ENCODE measurements at places on chromosomes 16 and 17. TPM values are rescaled to one million over a fixed set of nuclear protein-coding genes. Genes with fewer than 3 reads are reported as not detected.

HS3ST3A1 gene
- total RNA-seq, result 0.05 TPM

KCTD11 gene
- total RNA-seq, result 2.6 TPM

C16orf54 gene
- not detected for total RNA-seq

TBKBP1 gene
- total RNA-seq, result 20.2 TPM

DNAAF1 gene
- total RNA-seq, result under 0.01 TPM

FOXF1 gene
- total RNA-seq, result 0.14 TPM

DNA sequence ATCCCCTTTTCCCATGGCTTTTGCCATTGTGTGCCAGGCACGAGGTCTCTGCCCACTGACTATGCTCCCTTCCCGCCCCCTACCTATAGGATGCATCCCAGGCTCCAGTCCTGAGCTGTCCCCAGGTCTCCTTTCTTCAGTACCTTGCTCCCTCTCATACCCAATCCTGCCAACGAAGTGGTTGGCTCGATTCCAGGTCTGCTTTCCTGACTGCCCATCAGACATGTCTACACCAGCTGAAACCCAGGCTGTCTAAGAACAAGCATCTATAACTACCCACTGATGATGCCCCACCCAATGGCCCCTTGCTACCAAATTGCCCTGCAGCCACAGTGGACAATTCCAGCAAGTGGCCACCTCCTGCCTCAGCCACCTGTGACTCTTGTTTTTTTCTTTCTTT, 479.1 kb downstream of the SOX9 start:
- no peak for DNase-seq

GRCh38 chr16:67902831-67903230, 9.8 kb downstream of the PSKH1 start:
- peak; percentile 91 for DNase-seq

DNA sequence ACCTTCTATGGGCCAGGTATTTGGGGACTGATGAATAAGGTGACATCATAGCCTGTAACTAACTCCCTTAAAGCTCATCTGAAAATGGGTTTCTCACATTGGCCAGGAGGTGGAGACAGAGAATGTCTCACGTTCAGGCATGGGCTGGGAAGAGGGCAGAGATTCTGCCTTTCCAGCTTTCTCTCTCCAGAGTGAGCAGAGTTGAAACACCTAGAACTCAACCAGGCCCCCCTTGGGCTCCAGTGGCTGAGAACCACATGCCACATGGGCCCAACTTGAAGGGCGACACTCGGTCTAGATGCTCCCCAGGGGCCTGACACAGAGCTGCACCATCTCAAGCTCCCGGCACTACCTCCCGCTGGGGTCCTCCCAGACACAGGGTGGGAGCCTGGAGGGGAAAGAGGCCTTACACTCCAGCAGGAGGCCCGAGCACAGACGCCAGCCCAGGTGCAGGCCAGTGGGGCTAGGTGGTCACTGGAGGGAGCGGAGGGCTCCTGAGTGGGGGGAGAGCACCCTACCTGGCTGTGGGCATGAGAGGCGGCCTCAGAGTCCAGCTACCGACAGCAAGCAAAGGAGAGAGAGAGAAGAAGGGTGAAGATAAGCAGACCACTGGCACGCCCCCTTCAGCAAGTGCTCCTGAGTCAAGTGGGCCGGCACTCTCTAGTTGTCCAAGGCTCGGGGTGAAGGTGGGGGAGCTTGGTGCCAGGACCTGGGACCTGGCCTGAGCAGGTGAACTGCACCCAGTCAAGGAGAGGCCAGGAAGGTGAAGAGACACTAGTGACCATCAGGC, 55.9 kb downstream of the MYO18A start:
- peak; percentile 86 for DNase-seq

DNA sequence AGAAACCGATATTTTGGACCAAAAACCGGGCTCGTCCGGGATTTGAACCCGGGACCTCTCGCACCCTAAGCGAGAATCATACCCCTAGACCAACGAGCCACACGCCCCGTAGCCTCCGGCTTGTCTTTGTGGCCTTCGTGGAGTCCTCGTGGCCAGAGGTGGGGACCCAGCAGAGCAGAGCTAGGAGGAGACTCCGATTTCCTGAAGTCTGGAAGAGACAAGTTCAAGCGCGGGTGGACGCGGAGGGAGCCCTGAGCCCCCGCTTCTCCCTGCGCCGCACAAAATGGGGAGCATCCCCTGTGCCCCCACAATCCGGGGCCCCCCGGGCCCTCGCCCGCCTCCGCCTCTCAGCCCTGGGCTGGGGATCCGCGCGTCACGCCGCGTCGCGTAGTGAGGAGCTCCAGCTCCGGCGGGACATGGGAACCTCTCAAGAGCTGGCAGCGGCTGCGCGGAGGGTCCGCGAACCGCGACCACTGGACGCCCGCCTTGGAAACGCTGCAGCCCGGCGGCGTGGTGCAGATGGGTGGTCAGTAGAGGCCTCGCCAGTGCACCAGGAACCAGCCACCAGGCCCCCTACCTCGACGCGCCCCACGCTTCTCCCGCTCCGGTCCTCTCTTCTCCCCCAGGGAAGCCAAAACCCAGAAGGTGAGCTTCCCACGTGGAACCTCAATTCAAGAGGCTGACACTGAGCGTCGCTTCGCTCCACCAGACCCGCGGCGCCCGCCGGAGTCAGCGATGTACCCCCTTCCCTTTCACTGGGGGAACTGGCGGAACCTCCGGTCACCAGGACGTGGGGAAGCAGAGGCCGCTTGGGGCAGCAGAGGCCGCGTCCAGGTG, 5.2 kb upstream of the OR1F1 start:
- DNase-seq, result peak; percentile 60

DNA sequence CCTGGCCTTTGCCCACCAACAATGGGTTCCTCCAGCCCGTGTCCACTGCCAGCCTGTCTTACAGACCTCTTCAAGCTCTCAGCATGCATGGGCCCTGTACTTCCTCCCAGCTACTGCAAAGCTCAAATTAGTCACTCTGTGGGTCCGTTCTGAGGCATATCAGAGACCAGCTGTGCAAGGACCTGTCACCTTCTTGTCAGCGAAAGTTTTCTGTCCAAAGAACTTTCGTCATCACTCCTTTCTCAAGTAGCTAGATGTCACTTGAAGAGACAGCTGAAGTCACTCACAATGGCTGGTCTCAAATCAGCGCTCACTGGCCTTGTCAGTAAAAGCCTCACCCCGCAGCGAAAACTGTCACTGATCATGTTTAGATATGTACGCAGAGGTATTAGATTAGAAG, 91.4 kb upstream of the DYNLRB2 start:
- no peak for DNase-seq

GRCh38 chr17:49187301-49187700, 23.1 kb downstream of the GNGT2 start:
- DNase-seq, result no peak

DNA sequence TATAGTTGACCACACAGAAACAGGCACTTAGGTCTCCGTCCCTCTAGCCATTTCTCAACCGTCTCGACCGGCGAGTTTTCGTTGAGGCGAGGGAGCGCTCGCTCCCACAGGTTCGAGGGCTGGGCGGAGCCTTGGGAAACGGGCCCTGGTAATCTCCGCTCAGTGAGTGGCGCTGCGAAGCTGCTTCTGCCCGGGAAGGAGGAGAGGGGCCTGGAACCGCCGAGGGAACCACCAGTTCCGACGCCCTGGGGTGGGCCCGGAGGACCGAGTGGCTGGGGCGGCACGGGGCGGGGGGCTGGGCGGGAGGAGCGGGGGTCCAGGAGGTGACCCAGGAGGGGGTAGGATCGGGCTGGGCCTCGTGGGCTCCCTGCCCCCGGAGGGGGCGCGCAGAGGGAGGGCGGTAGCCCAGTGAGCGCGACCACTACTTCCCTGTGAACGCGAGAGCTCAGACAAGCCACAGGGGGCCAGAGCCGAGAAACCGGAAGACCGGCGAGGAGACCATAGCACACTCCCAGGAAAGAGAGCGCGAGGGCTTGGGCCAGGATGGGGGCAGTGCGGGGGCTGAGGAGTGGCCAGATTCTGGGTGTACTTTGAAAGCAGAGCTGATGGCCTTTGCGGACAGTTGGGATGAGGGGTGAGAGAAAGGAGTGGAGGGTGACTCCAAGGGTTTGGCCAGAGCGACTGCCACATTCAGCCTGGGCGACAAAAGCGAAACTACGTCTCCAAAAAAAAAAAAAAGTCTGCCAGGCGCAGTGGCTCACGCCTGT, 29.9 kb upstream of the ARL4D start:
- peak; percentile 87 for DNase-seq

- no peak for DNase-seq
Observed at GRCh38 chr17:50288306-50288705, 14.0 kb downstream of the TMEM92 start.

DNA sequence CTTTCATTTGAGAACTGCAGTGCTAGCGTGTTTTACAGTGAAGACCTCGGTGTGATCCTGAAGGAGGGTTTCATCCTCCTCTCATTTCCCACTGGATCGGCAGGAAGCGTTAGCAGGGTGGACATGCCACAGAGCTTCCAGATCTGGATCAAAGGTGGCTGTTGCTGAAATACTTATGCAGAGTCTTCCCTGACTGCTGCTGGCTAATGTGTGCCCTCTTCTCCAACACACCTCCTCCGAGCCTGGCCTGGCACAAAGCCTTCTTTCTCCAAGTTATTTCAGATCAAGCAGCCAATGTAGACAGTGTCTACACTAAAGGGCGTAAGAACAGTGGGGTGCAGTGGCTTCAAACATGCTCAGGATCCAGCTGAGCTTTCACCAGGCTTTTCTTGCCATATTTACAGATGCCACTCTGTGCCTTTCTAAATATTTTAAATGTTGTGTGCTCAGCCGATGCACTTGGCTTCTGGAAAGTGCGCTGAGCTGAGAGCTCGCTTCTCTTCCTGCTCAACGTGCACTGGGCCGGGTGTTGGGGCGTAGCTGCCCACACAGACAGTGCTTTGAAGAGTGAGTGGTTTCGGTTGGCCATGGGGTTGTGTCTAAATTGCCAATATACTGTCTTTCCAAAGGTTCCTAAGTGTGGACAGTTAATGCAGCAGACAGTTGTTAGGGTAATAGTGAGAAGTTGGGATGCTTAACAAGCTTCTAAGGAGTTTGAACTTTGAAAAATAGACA, 2.1 kb downstream of the ZNF750 start:
- DNase-seq, result peak; percentile 23

DNA sequence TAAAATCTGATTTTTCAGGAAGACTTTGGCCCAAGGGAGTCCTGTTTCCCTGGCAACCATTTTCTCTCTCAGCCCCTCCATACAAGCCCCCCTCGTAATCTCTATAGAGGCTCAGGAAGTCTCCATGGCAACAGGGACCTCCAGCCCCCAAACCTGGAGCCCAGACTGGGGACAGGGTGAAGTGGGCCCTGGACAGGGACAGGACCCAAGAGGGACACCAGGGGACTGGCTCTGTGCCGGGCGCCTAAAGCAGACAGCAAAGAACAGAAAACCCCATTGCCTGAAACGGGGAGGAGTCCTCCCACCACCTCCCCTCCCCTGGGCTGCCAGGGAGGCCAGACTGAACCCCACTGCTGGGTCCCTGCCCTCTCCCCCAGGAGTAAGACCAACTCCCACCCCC, 40.6 kb downstream of the CPNE2 start:
- DNase-seq, result no peak

DNA sequence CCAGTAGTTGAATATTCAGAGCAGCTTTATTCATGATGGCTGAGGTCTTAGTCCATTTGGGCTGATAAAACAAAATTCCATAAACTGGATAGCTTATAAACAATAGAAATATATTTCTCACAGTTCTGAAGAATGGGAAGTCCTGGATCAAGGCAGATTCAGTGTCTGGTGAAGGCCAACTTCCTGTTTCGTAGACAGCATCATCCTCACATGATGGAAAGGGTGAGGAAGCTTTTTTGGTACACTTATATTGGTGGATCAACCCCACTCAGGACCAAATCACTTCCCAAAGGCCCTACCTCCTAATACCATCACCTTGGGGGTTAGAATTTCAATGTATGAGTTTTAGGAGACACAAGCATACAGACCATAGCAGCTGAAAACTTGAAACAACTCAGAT, 224.2 kb downstream of the CYB561 start:
- DNase-seq, result no peak

DNA sequence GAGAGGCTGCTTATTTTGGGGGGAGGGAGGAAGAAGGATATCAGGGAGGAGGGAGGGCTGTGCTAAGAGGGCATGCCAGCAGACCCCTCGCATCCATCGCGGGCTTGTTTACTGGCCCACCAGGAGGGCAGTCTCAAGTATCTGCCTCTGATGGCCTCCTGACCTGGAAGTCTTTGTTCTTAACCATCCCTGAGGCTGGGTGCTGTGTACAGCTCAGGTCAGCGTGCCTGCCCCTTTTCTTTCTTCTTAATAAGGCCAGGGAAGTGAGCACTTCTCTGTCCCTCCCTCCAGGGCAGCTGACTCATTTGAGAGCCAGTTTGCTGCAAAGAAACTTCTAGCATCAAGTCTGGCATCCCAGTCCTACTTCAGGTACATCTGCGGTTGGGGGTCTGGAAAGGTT, 157.0 kb downstream of the CCDC182 start:
- DNase-seq, result no peak

DNA sequence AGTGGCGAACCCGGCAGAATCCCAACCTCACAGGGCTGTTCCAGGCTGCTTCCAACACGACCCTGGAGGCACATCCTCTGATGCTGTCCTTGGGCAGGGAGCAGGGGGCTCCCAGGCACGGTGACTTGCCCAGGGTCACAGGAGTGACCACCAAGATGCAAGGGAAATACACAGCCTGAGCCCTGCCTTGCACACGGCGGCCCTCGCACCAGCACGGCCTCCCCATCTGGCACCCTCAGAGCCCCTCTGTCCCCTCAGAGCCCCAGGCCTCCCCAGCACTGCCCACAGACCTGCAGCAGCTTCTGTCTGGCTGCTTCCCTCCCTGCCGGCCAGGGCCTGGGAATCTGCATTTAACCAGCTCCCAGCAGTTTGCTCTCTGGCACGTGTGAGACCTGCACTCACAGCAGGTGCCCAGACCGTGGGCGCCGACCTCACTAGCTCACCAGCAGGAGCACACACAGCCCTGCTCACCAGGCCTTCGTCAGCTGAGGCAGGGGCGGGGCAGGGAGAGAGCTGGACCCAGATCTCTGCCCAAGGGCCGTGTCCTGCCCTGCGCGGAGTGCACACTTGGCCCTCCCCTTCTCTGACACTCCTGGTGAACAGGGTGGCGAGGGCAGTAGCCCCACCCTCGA, 29.7 kb upstream of the ZC3H18 start:
- DNase-seq, result no peak

GRCh38 chr17:74921769-74922168, 1.3 kb downstream of the USH1G start:
- no peak for DNase-seq

GRCh38 chr17:82936768-82937171, 96.9 kb upstream of the ZNF750 start:
- no peak for DNase-seq

DNA sequence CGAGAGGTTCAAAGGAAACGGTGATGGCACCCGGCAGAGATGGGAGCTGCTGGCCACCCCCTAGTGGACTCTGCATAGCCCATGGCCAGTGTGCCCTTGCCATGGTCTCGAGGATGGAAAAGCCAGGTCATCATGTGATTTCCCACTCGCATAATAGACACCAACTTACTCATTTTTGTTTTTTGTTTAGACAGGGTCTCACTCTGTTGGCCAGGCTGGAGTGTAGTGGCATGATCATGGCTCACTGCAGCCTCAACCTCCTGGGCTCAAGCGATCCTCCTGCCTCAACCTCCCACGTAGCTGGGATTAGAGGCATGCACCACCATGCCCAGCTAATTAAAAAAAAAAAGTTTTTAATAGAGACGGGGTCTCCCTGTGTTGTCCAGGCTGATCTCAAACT, 27.6 kb downstream of the LDHD start:
- no peak for DNase-seq

Data from dermis blood vessel endothelial cell (primary cell).